ENCODE measurements at places on chromosomes 3 and 15. TPM values are rescaled to one million over a fixed set of nuclear protein-coding genes. Genes with fewer than 3 reads are reported as not detected.

The RTP3 gene
- total RNA-seq, result not detected

The THRB gene
- not detected for total RNA-seq

The AADACL2 gene
- total RNA-seq, result not detected

The SERPINI2 gene
- total RNA-seq, result not detected

The DGKG gene
- 0.39 TPM for total RNA-seq

The CAND2 gene
- total RNA-seq, result 1.6 TPM

The PPP1R14D gene
- not detected for total RNA-seq

The NR1I2 gene
- total RNA-seq, result 0.36 TPM

The RSRC1 gene
- 43.8 TPM for total RNA-seq

The FAM219B gene
- 70.1 TPM for total RNA-seq

The GP5 gene
- total RNA-seq, result 0.31 TPM

The TYRO3 gene
- 4.3 TPM for total RNA-seq

The RARRES1 gene
- total RNA-seq, result not detected

The CPNE9 gene
- total RNA-seq, result not detected

The CIB2 gene
- 2.0 TPM for total RNA-seq

The ACVR2B gene
- total RNA-seq, result 7.8 TPM

The GALNT15 gene
- total RNA-seq, result not detected

The SLC28A1 gene
- total RNA-seq, result not detected

The XYLB gene
- 4.8 TPM for total RNA-seq

The MST1R gene
- 0.39 TPM for total RNA-seq

The FILIP1L gene
- total RNA-seq, result 0.10 TPM

The WDR93 gene
- not detected for total RNA-seq

The MKRN3 gene
- 3.8 TPM for total RNA-seq

The IGF2BP2 gene
- 0.29 TPM for total RNA-seq

The PDHB gene
- total RNA-seq, result 55.6 TPM

The HTR3E gene
- not detected for total RNA-seq

The ATP13A4 gene
- total RNA-seq, result 2.7 TPM

The PRSS50 gene
- not detected for total RNA-seq

The MOBP gene
- total RNA-seq, result not detected

The WWTR1 gene
- 1.2 TPM for total RNA-seq

The PLAAT1 gene
- total RNA-seq, result 0.39 TPM

The AMT gene
- 2.6 TPM for total RNA-seq

The PPP2R3A gene
- total RNA-seq, result 0.33 TPM
